ENCODE measurements at places on chromosomes 7 and 10.

DNA sequence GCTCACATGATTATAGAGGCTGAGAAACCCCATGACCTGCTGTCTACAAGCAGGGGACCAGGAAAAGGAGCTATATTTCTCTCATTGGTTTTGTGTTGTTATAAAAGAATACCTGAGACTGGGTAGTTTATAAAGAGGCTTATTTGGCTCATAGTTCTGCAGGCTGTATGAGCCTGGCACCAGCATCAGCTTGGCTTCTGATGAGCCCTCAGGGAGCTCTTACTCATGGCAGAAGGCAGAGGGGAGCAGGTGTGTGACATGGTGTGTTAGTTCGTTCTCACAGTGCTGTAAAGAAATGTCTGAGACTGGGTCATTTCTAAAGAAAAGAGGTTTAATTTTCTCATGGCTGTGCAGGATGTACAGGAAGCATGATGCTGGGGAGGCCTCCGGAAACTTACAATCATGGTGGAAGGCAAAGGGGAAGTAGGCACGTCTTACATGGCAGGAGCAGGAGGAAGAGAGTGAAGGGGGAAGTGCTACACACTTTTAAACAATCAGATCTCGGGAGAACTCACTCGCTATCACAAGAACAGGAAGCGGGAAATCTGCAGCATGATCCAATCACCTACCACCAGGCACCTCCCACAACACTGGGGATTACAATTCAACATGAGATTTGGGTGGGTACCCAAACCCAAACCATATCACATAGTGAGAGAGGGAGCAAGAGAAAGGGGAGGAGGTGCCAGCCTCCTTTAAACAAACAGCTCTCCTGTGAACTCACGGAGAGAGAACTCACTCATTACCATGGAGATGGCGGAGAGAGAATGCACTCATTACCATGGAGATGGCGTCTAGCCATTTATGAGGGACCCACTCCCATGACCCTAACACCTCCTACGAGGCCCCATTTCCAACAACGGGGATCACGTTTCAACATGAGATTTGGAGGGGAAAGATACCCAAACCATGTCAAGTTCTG, 133.4 kb downstream of the JCAD start:
- DNase-seq = no peak

DNA sequence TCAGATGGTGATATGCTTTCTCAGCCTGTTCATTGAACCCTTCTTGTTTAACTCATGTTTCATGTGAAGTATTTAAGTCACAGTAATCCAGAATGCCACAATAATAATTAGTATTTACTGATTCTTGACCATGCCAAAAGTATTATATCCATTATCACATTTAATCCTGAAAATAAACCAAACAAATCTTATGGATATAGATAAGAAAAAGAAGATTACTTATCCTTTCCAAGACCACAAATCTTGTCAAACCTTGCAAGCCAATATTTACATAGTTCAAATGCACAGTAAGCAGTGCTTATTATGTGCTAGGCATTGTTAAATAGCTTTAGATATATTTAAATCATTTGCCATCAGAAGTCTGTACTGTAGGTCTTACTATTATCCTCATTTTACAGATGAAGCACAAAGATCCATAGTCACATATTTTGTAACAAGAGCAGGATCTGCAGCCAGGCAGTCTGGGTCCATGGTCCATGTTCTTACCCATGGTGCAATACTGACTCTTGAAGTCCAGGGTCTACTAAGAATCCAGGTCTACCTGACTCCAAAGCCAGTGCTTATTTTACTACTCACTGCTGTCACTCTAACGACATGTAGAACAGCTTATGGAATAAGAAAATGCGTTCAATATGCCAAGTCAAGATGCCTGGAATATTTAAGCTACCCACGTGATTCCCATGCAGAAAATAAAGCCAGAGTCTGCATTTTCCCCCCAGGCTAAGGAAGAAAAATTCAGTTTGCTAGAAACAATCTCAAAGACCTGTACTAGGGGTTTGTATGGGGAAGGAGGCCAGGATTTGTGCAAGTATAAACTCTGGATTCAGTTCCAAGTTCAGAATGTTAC, 984.8 kb upstream of the LRRTM3 start:
- DNase-seq = no peak

- DNase-seq = no peak
Observed at GRCh38 chr10:966466-967235, 21.6 kb upstream of the GTPBP4 start.

DNA sequence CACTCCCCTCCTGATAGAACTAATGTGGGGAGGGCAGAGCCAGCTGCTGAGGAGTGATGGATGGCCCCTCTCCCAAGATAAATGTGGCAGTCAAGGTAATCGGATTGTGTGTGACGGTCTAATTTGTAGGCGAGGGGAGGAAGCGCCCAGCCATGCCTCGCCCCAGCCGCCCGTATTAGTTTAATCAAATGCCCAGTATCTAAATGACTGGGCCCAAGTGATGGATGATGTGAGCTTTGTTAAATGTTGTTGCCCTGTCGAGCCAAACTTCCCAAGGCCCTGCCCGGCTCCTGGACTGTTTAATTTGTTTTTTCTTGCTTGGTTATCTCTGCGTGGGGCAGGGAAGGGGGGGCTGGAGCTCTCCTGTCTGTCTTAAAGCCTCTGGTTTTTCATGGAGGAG, 88.4 kb upstream of the PPIF start:
- no peak for DNase-seq

GRCh38 chr10:70773461-70773860, 11.7 kb downstream of the TBATA start:
- no peak for DNase-seq

All from stimulated activated CD8-positive, alpha-beta memory T cell treated with anti-CD3 and anti-CD28 coated beads, Interleukin-4, amount 100 ng/mL, for 1 hour (primary cell).